ENCODE measurements at places on chromosomes 1 and 21. TPM values are rescaled to one million over a fixed set of nuclear protein-coding genes. Genes with fewer than 3 reads are reported as not detected.

DNA sequence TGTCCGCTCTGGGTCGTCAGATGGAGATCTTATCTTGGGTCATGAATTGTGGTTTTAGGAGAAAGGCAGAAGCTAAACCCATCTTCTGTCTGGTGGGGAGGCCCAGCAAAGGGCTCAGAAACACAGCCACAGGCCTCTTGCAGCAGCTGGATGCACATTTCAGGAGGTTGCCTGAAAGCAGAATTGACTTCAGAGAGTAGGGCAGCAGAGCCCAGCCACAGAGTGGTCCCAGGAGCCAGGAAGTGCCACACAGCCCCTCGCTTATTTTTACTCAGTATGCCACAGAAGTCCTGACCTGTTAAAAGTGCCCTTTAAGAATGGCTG is 8.3 kb upstream of the RIPK4 start:
- DNase-seq: no peak

DNA sequence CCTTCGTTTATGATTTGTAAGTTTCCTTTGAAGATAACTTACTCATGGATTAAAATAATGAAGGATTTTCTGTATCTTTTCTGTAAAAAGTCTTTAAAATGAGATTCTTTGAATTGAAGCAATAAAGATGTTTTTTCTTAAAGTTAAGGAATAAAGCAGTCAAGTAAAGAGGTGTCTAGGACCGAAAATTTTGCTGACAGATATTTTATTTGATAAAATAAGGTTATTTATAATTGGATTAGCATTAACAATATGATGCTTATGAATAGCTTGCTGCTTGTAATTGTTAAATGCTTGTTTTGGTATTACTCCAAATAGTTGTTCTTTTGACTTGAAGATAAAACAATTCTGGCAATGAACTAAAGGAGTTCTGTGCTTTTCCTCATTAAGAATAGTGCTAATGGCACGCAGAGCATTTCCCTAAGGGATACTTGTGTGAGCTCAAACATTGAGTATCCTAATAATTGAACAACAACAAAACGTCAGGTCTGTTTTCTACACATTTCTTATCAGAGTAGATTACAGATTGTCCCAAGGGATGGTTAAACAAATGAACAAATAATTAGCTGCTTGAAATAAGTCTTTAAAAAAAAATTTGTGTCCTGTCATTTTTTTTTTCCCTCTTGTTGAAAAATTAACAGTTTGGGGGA is 16.6 kb downstream of the TSNAX start:
- DNase-seq: no peak

GRCh38 chr1:199948587-199949280 is 78.8 kb upstream of the NR5A2 start:
- DNase-seq: no peak

- DNase-seq: no peak
Observed at GRCh38 chr1:218466341-218467010, 121.3 kb downstream of the TGFB2 start.

DNA sequence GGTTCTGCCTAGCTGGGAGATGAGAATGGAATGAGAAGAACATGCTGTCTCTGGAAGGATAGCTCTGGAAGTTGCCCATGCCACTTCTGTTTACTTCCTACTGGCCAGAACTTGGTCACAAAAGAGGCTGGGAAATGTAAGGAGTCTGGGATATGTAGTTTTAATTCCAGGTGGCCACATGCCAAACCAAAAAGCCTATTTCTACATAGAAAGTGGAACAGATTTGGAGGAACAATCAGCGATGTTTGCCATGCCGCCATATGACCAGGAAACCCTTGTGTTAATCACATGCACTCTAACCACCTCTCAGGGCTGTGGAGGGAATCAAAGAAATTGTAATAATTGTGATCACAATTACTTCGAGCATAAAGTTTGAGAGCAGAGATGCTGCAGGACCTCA is 10.0 kb upstream of the OLIG2 start:
- no peak for DNase-seq

- no peak for DNase-seq
Observed at GRCh38 chr1:189500778-189501177, 976.9 kb downstream of the BRINP3 start.

DNA sequence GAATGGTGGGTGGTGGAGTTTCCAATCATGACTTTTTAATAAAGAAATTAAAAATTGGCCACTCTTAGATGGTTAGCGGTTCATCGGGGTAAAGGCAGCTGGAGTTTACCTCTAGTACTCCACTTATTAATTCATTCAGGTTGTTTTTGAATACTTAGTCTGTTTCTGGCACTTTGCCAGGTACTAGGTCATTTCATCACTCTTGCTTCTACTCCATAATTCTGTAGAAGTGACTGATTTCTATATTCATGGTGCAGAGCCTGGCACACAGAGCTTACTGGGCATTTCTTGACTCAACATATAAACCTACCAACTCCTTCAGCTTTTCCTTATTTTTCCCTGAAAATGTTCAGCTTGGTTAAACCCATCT is 31.5 kb downstream of the FOXD2 start:
- no peak for DNase-seq

- DNase-seq: peak; percentile 83
Observed at GRCh38 chr1:17606826-17607440, 67.4 kb downstream of the ARHGEF10L start.

- no peak for DNase-seq
Observed at GRCh38 chr21:23695443-23695842, 1911.8 kb downstream of the MRPL39 start.

- DNase-seq: no peak
Observed at GRCh38 chr1:236338096-236338495, 56.0 kb upstream of the EDARADD start.

GRCh38 chr21:45886610-45887026 is 95.0 kb upstream of the COL6A1 start:
- DNase-seq: no peak

- DNase-seq: no peak
Observed at GRCh38 chr1:176541663-176542062, 78.7 kb downstream of the PAPPA2 start.

GRCh38 chr1:65525266-65526048 is 105.0 kb downstream of the LEPR start:
- DNase-seq: no peak

DNA sequence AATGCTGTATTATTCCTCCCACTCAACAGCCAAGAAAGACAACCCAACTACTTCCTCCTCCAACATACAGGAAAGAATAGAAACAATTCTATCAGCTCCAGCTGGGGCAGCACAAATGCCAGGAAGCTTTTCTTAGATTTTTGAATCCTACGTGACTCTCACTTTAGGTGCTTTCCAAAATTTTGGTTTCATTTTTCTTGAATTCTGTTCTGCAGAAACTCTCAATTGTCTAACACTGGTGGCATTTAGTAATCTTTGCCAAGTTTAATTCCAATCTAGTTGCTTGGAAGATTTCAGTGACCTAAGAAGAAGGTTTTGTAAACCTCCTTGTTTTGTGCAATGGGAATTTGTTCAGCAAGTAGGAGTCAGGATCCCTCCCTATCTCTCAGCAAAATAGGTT is 37.1 kb upstream of the DOCK7 start:
- no peak for DNase-seq

GRCh38 chr1:16605532-16606505 is 7.5 kb downstream of the NBPF1 start:
- no peak for DNase-seq

DNA sequence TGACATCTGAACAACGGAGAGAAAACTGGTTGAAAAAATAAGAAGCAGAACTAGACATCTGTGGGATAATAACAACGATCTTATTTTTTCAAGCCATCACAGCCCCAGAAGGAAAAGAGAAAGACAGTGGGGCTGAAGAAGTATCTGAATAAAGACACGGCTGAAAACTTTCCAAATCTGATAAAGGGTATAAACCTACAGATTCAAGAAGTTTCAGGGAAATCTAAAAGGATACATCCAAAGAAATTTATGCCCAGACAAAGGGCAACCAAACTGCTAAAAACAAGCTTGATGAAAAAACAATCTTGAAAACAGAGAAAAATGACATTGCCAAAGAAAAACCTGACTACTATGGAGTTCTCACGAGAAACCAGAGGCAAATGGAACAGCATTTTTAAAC is 40.4 kb downstream of the TARBP1 start:
- DNase-seq: no peak

- no peak for DNase-seq
Observed at GRCh38 chr1:79726321-79726720, 719.8 kb upstream of the ADGRL4 start.

DNA sequence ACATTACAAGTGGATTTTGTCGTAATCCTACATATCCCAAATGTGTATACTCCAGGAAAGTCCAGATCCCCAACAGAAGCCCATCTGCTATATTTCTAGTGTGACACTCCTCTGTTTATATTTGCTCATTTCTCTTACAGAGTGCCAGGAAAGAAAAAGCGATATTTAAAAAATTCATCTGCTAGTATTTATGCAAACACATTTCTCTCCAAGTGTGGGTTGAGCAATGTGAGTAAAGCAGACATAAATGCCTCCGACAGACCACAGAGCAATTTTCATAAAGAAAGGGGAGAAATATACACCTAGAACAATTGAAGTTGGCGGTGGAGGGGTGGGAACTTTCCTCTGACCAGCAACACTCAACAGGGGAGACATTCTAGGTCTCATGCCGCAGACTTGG is 22.2 kb upstream of the RAP1A start:
- no peak for DNase-seq

GRCh38 chr1:152884966-152885624 is 7.0 kb downstream of the SMCP start:
- no peak for DNase-seq

DNA sequence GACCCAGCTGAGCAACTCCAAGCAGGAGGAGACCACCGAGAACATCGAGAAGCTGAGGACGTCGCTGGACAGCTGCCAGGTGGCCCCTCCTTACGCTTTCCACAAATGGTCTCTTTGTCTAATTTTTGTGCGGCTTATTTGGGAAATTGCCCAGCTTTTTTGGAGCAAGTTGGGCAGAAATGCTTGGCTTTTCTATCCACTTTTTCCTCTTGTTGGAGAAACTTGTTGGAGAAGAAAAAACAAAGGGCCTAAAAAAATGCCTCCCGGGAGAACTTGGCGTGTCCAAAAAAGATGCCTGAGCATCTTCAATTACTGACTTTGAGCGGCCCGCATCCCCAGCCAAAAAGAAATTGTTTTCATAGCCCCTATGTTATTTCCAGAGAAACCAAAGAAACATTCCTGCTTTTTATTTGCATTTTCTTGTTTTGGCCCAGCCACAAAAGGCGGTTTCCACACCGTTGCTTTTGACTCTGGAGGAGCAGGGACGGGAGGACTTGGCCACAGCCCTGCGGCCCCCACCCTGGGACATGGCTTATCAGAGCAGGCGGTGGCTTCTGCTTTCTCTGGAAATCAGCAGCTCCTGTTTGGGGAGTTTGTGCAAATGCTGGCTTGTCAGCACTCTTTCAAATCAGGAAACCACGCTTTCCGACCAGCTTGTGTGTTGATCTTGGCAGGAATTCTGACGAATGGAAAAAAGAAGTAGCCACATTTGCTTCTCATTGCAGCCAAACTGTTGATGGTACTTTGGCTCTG is 81.2 kb upstream of the EFHD2 start:
- DNase-seq: peak; percentile 83

DNA sequence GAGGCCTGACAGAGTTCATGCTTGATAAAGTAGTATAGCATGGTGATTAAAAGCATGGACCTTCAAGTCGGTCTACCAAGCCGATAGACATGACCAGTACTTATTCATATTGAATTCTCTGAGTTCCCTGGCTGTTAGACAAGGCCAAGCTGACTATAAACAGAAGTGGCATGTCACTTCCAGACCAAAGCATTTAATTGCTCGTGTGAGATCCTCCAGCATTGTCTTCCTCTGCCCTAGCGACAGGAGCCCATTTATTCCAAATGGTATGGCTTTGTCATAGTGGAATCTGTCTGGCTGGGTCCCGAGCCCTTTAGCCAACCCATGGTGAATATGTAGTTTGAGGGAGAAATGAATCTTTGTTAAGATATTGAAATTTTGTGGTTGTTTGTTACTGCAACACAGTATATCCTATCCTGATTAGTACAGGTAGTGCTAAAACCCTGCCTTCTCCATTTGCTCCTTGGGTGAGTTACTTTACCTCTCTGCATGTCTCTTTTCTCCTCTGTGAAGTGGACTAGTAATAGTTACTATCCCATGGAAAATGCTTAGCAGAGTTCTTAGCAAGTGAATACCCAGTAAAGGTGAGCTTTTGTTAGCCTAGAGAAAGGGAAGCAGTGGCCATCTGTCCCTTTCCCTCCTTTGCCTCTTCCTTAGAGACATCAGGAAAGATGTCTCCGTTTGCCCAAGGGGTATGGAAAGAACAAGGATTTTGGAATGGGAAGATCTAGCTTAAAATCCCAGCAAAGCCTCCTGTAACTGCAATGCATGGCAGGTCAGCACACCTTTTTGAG is 77.6 kb upstream of the CD1D start:
- DNase-seq: no peak

Gene APOBEC4
- not detected for total RNA-seq

Gene CDK18
- total RNA-seq: 4.0 TPM

Gene HORMAD1
- total RNA-seq: not detected

Gene MCOLN2
- total RNA-seq: 0.27 TPM

Gene ACOT11
- 7.1 TPM for total RNA-seq

Gene ATG4C
- 2.0 TPM for total RNA-seq

Gene PDZK1
- 1.4 TPM for total RNA-seq

Gene GRIK3
- total RNA-seq: not detected

Gene SLC1A7
- total RNA-seq: not detected

Gene PLD5
- 0.20 TPM for total RNA-seq

Gene LCE6A
- total RNA-seq: not detected

All from G401 (cell line).